ENCODE measurements at places on chromosomes 12 and 14.

GRCh38 chr14:67618617-67619063, 1.1 kb upstream of the ARG2 start:
- peak; percentile 90 for DNase-seq

DNA sequence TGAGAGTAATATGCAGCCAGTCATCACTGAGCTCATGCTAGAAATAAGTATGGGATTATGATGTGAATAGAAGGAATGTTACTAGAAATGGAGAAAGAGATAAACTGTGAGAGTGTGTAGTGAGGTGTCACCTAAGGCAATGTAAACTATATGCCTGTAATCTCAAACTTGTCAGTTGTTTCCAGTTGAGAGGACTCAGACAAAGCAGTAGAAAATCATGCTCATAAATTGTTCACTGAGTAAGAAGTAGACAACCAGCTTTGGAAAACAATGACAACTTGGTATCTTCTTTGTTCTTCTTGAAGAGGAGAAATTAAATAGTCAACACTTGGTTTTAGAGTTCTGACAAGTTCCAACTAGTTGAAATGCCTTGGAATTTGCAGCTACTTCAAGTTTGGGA, 148.5 kb upstream of the OR4E1 start:
- no peak for DNase-seq

DNA sequence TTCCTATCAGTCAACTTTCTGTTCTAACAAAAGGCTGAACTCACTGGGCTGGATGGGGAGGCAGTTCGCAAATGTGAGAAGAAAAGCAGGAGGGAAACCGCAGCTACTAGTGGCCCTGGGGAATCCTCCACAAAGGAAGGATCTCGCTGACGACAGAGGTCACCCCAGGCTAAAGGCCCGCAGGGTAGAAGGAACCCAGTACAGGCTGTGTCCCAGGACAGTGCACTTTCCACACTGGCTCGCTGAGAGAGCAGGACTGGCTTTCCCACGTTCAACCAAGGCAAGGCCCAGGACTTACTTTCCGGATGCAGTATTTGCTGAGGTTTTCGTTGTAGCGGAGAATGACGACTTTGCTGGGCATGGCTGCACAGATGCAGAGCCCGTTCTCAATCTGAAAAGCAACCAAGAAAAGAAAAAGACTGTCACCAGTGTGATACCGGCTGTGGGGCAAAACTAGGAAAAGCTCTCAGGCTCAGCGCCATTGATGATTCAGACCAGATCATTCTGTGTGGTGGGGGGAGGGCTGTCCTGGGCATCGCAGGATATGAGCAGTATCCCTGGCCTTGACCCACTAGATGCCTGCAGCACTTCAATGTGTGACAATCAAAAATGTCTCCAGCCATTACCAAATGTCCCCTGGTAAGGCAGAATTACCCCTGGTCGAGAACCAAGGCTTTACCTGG, 36.3 kb downstream of the PRKAB1 start:
- peak; percentile 26 for DNase-seq

DNA sequence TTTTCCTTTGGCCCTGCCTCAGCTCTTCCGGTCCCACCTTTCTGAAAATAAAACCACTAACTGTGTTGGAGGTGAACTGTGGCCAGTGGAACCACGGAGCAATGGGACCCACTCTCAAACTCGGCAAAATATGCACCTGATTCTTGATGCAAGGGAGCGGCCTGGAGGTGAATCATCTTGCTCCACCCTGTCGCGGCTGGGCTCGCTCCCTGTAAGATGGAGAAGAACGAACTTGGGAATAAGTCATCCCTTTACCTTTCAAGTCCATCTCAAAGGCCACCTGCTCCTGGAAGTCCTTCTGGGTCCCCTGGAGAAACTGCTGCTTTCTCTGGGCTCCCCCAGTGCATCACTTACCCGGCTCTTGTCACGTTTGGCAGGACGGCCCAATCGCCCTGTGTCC, 309.9 kb downstream of the BCL11B start:
- DNase-seq: no peak

GRCh38 chr12:6335451-6336078, 6.3 kb downstream of the TNFRSF1A start:
- peak; percentile 78 for DNase-seq

DNA sequence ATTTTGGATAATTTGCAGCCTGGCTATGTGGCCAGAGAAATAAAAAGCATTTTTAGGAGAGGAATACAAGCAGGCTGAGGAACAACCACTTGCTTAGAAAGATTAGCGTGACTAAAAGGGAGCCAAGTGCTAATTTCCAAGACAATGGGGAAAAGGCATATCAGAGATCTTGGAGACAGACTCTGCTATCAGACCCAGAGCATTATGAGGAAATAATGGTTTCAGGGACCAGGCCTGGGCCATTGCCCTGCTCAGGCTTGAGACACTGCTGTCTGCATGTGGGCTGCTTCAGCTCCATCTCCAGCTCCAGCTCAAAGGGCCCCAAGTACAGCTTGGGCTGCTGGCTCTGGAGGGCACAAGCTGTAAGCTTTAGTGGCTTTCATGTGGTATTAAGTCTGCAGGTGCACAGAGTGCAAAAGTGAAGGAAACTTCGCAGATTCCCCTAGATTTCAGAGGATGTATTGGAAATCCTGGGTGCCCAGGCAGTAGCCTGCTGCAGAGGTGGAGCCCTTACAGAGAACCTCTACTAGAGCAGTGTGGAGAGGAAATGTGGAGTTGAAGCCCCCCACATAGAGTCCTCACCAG, 449.2 kb downstream of the ZFP36L1 start:
- DNase-seq: no peak

GRCh38 chr12:52387859-52388258, 2.4 kb upstream of the KRT84 start:
- no peak for DNase-seq

- DNase-seq: peak; percentile 81
Observed at GRCh38 chr12:9064201-9064814, 51.4 kb downstream of the A2M start.

DNA sequence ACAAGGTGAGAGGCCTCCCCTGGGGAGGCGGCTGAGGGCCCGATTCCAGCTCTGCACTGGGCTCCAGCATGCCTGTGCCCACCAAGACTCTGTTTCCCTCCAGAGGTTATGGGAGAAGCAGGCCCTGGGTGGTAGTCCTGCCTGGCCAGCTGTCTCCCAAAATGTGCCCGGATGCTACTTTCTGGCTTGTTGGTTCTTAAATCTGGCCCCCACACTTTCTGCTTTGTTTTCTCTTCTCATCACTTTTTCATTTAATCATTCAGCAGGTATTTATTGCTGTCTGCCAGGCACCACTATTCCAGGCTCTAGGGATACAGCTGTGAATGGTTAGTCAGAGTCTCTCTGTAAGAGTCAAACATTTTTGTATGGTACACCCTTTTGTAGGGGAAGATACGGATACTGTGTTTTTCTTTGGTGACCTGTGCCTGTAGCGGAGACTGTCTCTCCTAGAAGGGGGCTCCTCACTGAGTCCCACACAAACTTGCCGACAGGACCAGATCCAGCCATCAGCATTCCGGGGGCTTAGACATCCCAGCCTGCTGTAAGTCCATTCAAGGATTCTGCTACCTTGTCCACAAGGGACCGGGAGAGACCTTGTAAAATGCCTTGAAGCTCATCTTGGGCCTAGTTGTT, 3.8 kb downstream of the DHRS2 start:
- no peak for DNase-seq

DNA sequence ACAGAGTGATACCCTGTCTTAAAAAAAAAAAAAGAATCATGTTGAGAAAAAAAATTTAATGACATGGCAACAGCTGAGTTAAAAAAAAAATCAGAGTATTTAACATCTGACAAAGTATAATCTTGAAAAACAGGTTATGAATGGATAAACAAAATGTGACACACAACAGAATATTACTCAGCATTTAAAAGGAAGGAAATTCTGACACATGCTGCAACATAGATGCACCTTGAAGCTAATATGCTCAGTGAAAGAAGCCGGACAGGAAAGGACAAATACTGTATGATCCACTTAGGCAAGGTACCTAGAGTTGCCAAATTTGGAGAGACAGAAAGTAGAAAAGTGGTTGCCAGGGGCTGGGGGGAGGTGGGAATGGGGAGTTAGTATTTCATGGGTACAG, 19.4 kb upstream of the EIF2B2 start:
- no peak for DNase-seq

- DNase-seq: peak; percentile 20
Observed at GRCh38 chr14:58272588-58273372, 25.6 kb upstream of the ARID4A start.

DNA sequence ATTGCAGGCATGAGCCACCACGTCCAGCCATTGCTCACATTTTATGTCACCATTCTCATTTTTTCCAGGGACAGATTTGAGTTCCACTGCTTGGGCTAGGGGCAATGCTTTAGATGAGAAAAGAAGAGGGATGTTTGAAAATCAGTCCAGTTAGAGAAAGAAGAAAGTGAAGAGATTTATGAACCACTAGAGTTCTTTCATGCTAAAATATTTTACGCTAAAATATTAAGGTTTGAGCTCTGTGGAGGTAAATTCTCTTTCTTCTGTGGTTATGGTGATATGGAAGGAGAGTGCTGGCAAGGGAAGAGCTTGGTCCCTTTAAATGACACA, 21.5 kb downstream of the CFL2 start:
- no peak for DNase-seq

DNA sequence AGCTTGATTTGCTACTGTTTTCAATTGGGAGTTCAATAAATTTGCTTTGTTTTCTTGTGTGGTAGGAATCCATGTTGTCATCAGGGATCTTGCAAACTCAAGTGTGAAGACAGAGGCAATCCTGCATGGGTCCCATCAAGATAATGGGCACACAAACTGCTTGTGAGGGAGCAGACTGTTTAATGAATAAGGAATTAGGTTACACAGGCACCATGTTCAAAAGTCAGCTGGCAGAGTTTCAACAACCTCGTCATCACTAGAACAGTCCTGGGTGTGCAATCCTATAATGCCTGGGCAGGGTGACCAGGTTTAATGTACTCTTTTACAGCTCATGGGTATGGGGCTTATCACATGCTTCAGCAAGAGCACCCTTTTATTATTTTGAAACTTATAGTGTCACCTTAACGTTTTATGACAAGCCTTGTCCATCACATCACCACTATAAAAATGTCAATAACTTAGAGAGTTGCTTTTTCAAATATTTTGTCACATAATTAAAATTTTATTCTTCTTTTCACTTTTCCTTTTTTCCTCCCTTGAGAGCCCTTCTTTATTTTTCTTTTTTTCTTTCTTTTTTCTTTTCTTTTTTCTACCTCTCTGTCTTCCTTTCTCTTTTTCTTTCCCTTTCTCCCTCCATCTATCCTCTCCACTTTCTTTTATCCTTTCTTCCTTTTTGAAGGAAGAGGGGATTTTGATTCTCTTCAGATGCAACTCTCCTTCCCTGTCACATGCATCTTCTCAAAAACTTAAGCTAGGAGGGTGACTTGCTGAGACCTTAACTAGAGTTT, 252.2 kb upstream of the ATP2B1 start:
- DNase-seq: no peak

DNA sequence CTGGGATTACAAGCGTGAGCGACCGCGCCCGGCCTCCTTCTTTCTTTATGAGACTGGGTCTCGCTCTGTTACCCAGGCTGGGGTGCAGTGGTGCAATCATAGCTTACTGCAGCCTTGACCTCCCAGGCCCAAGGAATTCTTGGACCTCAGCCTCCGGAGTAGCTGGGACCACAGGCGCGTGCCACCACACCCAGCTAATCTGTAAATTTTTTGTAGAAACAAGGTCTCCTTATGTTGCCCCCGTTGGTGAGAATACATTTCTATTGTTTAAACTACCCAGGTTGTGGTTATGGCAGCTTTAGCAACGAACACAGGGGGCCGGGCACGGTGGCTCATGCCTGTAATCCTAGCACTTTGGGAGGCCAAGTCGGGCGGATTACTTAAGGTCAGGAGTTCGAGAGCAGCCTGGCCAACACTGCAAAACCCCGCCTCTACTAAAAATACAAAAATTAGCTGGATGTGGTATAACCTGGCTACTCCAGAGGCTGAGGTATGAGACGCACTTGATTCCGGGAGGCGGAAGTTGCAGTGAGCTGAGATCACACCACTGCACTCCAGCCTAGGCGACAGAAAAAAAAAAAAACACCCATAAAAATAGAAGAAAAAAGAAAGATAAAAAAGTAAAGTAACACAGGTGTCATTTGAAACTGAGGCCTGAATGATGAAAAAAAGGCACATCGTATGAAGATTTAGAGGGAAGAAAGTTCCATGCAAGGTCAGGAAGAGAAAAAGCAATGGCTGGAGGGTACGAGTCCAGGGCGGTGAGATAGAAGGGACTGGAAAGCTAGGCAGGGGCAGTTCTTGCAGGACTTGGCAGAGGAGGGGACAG, 977 bp upstream of the TMEM120B start:
- no peak for DNase-seq

- no peak for DNase-seq
Observed at GRCh38 chr12:32197421-32197820, 90.8 kb downstream of the BICD1 start.

DNA sequence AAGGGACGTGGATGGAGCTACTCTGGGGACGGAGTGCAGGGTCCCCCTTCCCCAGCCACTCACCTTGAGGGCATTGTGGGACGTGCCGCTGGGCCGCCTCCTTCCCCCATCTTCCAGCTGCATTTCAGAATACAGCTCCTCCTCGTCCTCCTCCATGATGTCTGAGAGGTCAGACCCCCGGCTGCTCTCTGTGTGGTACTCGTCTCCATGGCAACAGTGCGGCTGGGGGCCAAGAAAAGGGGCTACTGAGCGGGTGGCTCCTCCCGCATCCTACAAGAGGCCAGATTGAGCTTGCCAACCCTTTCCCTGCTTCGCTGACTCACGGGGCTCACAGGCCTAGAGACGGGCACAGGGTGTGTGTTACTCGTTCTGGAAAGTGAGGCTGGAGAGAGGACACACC, 90.4 kb downstream of the PIWIL1 start:
- DNase-seq: no peak

- DNase-seq: no peak
Observed at GRCh38 chr12:6172862-6173261, 27.3 kb upstream of the CD9 start.

DNA sequence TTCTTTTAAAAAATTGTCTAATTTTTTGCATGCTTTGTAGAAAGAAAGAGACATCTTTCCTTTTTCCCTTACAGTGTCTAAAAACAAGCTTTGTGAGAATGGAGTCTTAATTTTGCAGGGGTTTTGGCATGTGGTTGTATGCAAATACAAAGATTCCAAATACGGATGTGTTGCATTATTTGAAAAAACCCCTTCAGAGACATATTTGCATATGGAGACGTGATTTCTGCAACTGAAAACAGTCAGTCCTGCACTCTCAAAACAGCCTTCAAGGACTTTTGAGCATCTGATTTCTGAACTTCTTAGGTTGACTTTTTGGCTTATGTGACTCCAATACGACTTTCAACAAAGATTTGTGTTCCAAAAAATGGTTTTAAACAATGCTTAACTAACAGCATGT, 7.8 kb downstream of the IRAK3 start:
- no peak for DNase-seq

GRCh38 chr12:102763061-102763460, 154.0 kb downstream of the PAH start:
- peak; percentile 73 for DNase-seq
